Ascending aorta (tissue), 2 donors: ENCODE measurements at places on chromosomes 12 and 14.
A peak's percentile ranks its signal among the peaks of the same experiment; 100 is the strongest.

DNA sequence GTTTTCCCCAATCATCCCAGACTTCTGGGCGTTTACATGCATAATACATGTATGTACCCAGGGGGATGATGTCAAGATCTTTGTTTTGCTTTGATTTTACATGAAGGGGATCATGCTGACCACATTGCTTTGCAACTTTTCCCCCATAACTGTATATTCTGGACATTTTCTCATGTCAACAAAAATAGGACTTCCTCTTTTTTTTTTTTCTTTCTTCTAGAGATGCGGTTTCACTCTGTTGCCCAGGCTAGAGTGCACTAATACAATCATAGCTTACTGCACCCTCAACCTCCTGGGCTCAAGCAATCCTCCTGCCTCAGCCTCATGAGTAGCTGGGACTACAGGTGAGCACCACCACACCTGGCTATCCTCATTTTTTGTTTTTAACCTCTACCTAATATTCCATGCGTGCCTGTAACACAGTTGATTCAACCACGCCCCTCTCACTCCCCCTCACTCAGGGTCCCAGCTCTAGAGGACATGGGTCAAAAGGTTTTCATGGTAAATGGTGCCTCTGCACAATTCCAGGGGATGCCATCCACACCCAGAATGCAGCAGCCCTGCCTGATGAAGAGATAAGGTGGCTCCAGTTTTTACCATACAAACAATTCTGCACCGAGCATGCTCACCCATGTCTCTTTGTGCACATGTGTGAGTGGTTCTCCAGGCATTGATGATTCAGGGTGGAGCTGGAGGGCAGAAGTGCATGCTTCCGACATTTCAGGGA lies 32.0 kb upstream of the CIPC start:
- no peaks in the 10 kb centered on the region for H3K27me3 ChIP-seq
- peaks cover 5% of the 10 kb centered on the region for H3K4me1 ChIP-seq
- no peaks in the 10 kb centered on the region for H3K36me3 ChIP-seq

GRCh38 chr12:76738824-76739579 lies 24.9 kb upstream of the ZDHHC17 start:
- no peaks in the 10 kb centered on the region for H3K27me3 ChIP-seq
- H3K36me3 ChIP-seq = no peaks in the 10 kb centered on the region
- no peak overlapping the region for H3K4me3 ChIP-seq
- no peak for DNase-seq

DNA sequence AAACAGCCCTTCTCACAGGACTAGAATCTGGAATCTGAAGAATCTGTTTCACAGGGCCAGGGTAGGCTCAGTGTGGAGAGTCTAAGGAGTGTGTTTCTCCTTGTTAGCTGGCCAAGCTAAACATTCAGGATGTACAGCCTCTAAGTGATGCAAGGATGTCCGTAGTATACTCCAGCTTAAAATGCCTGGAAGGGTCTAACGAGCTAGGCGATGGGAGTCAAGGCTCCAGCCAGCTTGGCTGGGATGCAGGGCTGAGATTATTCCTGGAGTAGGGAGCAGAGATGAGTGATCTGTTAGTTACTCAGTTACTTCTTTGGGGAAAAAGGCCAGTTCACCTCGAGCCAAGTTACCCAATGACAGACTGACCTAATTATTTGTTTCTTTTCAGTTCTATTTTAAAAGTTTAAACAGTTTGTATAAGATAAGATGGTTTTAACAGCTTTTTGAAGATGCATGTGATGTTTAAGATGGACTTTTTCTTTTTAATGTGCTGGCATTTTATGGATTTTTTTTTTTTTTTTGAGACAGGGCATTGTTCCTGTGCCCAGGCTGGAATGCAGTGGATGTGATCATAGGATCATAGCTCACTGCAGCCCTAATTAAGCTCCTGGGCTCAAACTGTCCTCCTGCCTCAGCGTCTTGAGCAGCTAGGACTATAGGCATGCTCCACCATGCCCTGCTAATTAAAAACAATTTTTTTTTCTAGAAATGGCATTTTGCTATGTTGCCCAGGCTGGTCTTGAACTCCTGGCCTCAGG lies 41.1 kb downstream of the SYNE2 start:
- H3K27me3 ChIP-seq = no peaks in the 10 kb centered on the region
- peak overlapping the region; percentile 84 for H3K27ac ChIP-seq
- DNase-seq = peak; percentile 91
- no peaks in the 10 kb centered on the region for H3K36me3 ChIP-seq
- peak overlapping the region; percentile 17 for H3K4me3 ChIP-seq
- peaks cover 4% of the 10 kb centered on the region for H3K4me1 ChIP-seq

DNA sequence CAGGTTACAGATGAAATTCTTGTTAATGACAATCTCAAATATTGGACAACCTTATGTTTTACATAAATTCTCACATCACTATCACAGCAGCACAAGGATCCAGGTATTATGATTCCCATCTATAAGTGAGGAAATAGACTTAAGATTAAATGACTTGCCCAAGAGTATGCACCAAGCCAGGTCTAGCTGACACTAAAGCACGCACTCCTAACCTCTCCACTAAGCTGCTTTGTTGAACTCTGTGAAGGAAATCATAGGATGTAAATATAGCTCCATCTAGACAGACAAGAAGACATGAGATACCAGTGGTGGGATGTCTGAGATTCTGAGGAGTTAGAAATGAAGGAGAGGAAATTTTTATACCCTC lies 87.9 kb downstream of the PHLDA1 start:
- H3K36me3 ChIP-seq = no peaks in the 10 kb centered on the region
- DNase-seq = no peak
- no peaks in the 10 kb centered on the region for H3K27me3 ChIP-seq
- H3K4me3 ChIP-seq = no peak overlapping the region
- peak overlapping the region; percentile 77 for H3K27ac ChIP-seq
- H3K4me1 ChIP-seq = peaks cover 10% of the 10 kb centered on the region

GRCh38 chr14:31083781-31084180 lies 57.6 kb upstream of the STRN3 start:
- H3K4me3 ChIP-seq = no peak overlapping the region
- DNase-seq = no peak
- H3K27me3 ChIP-seq = no peaks in the 10 kb centered on the region
- H3K27ac ChIP-seq = no peak overlapping the region
- H3K4me1 ChIP-seq = no peaks in the 10 kb centered on the region

DNA sequence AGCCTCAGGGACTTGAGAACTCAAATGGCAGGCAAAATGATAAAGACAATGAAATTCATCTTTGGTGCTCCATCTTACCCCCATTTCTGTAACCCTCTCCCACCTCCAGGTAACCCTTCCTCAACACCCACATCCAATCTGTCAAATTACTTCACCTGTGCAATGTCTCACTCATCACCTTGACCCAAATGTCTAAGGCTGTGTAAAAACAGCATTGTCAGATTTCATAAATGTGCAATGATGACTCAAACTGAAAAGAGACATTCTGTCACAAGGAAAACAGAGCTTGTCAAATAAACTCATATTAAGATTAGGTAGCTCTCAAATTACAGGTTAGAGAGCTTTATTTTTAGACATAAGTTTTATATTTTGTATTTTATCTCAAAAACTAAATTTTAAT lies 19.9 kb upstream of the COCH start:
- no peaks in the 10 kb centered on the region for H3K4me1 ChIP-seq
- H3K4me3 ChIP-seq = no peak overlapping the region
- no peak for DNase-seq
- no peaks in the 10 kb centered on the region for H3K27me3 ChIP-seq
- no peaks in the 10 kb centered on the region for H3K36me3 ChIP-seq
- no peak overlapping the region for H3K27ac ChIP-seq

DNA sequence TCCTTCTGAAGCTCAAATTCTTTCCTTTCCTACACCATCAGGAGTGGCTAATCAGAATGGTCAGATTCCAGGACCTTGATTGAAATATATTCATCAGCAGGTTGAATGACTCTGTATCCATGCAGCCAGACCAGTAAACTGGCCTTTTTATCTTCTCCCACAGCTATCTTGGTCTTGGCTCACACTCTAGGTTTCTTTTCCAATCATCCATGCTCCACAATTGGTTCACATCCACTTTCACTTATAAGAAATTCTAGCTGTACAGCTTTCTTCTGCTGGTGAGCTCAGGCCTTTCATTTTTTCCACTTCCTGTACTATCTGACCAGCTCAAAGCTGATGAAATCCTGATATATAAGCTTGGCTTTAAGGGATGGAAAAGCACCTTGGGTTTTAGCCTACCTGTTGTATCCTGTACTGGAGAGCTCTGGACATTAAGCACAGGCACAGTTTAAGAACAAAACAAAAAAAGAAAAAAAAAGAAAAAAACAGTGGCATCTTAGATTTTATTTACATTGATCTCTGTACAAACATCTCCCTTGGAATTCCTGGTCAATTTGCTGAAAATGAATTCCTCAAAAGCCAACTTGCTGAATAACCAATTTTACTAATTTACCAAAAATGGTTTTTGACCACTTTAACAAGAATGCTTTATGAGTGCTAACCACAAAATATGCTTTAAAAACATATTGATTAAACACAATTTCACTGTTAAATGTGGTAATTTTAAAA lies 91.6 kb upstream of the PAWR start:
- H3K27me3 ChIP-seq = no peaks in the 10 kb centered on the region
- H3K4me3 ChIP-seq = no peak overlapping the region
- H3K36me3 ChIP-seq = peaks cover 32% of the 10 kb centered on the region
- no peak for DNase-seq
- H3K4me1 ChIP-seq = no peaks in the 10 kb centered on the region
- H3K27ac ChIP-seq = peak overlapping the region; percentile 52

DNA sequence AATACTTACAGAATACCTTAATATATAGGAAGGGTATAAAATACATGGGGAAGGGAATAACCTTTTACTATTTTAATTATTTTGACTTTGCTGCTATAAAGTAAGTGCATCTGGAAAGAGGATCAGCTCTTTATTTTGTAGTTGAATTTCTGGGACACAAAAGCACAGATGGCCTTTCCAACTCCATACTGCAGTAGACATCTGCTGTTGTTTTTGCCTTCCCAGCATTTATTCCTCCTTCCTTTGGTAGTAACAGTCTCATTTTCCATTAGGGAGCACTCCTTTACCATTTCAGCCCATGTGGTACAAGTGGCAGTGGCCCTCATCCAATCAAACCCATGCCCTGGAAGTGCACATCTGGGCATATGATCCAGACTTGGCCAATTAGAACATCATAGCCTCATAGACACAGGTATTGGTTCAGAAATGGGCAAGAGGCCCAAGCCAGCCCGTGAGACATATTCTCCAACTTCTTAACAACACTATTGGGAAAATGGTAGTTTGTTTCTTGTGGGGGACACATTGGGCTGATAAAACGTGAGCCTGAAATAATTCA lies 64.8 kb upstream of the YARS2 start:
- H3K36me3 ChIP-seq = no peaks in the 10 kb centered on the region
- no peak overlapping the region for H3K4me3 ChIP-seq
- no peak for DNase-seq
- no peaks in the 10 kb centered on the region for H3K4me1 ChIP-seq

DNA sequence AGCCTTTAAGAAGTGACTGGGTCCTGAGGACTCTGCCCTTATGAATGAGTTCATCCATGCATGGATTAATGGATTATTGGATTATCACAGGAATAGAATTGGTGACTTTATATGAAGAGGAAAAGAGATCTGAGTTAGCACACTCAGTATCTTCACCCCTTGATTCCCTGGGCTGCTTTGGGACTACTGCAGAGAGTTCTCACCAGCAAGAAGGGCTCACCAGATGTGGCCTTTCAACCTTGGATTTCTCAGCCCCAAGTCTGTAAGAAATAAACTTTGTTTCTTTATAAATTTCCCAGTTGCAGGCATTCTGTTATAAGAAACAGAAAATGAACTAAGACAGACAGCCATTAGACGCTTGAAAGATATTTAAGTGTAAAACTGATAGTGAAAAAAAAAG lies 509.2 kb downstream of the FLRT2 start:
- no peaks in the 10 kb centered on the region for H3K36me3 ChIP-seq
- no peak overlapping the region for H3K27ac ChIP-seq
- DNase-seq = no peak
- no peaks in the 10 kb centered on the region for H3K4me1 ChIP-seq

DNA sequence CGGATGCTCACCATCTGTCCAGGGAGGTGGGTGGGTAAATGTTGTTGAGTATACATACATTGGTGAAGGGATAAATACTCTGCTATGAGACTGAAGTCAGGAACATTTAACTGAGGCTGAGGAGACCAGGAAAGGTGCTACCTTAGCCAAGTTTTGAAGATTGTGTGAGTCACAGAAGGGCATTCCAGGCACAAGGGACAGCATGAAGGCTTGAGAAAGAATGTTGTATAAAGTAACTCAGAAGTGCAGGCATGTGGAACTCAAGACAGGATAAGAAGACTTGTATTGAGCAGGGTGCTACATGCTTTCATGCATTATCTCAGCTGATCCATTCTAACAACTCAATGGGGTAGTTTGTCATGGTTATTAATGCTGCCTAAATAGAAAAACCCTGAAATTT lies 112.7 kb downstream of the IPO8 start:
- H3K4me1 ChIP-seq = no peaks in the 10 kb centered on the region
- no peaks in the 10 kb centered on the region for H3K36me3 ChIP-seq
- H3K27ac ChIP-seq = no peak overlapping the region
- no peak for DNase-seq
- no peak overlapping the region for H3K4me3 ChIP-seq

DNA sequence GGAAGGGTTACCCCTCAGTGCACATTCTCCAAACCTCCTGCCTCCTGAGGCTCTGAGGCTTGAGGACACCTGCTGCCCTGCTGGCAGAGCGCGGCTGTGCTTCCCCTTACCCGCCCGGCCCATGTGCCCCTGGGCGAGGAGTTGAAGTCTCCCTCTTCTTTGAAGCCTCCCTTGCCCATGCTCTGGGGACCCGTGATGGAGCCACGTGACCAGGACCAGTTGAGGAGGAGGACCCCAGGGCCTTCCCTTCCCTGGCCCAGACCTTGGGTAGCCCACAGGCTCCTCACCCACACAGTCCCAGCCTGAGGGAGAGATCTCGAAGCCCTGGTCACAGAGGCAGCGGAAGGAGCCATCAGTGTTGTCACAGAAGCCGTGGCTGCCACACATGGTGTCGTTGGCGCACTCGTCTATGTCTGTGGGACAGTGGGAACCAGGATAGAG lies 12.9 kb downstream of the ISCA2 start:
- no peaks in the 10 kb centered on the region for H3K4me1 ChIP-seq
- no peaks in the 10 kb centered on the region for H3K27me3 ChIP-seq
- no peak for DNase-seq
- peak overlapping the region; percentile 78 for H3K27ac ChIP-seq

GRCh38 chr12:124018539-124018938 lies 45.5 kb downstream of the ZNF664 start:
- DNase-seq = no peak
- no peaks in the 10 kb centered on the region for H3K27me3 ChIP-seq
- H3K27ac ChIP-seq = no peak overlapping the region
- H3K4me3 ChIP-seq = no peak overlapping the region
- no peaks in the 10 kb centered on the region for H3K4me1 ChIP-seq
- peaks cover 2% of the 10 kb centered on the region for H3K36me3 ChIP-seq

GRCh38 chr12:29656762-29657538 lies 126.8 kb downstream of the TMTC1 start:
- H3K36me3 ChIP-seq = peaks cover 27% of the 10 kb centered on the region
- DNase-seq = no peak
- no peak overlapping the region for H3K4me3 ChIP-seq
- no peak overlapping the region for H3K27ac ChIP-seq
- no peaks in the 10 kb centered on the region for H3K4me1 ChIP-seq

GRCh38 chr14:38959021-38959420 lies 144.0 kb downstream of the SEC23A start:
- no peaks in the 10 kb centered on the region for H3K36me3 ChIP-seq
- no peak overlapping the region for H3K27ac ChIP-seq
- DNase-seq = no peak
- H3K27me3 ChIP-seq = no peaks in the 10 kb centered on the region
- no peak overlapping the region for H3K4me3 ChIP-seq

GRCh38 chr12:132404951-132405741 lies 75.8 kb upstream of the GALNT9 start:
- H3K4me1 ChIP-seq = no peaks in the 10 kb centered on the region
- H3K27me3 ChIP-seq = no peaks in the 10 kb centered on the region
- H3K36me3 ChIP-seq = no peaks in the 10 kb centered on the region
- no peak overlapping the region for H3K4me3 ChIP-seq
- no peak for DNase-seq
- no peak overlapping the region for H3K27ac ChIP-seq
